Peyer's patch (tissue), 4 donors: ENCODE measurements at places on chromosomes 1 and 21.

DNA sequence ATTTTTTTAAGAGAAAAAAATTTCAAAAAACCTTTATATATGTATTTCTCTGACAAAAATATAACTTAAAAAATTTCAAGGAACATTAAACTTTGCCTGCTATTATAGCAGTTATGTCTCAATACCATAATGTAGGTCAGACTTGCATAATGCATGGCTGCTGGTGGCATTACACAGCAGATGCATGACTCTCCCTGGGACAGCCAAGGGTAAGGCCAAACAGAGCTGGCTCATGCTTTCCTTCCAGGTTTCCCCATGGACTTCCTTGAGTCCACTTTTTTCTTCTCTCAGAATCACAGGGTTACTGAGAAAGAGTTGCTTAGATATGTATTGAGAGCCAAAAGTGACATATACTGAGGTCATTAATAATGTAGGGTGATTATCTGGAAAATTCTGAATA, 43.7 kb downstream of the RHOU start:
- no peak for DNase-seq

- DNase-seq = no peak
Observed at GRCh38 chr1:29408831-29409605, 172.7 kb downstream of the PTPRU start.

DNA sequence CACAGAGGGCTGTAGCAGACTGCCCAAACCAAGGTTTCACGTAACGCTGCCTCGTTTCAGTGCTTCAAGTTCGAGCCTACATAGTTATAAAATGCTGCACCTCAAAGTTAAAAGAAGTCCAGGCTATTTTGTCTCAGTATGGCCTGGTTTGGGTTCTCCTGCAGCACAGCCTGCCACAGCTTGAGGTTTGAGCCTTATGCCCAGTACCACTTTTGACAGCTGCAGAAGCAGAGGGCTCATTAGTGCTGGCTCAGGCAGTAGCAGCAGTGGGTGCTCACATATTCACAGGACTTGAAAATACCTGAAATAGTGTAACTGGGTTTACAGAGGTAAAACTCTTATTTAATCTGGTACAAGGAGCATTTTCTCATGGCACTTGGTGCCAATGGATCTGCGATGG, 15.3 kb downstream of the SPATA46 start:
- DNase-seq = no peak

DNA sequence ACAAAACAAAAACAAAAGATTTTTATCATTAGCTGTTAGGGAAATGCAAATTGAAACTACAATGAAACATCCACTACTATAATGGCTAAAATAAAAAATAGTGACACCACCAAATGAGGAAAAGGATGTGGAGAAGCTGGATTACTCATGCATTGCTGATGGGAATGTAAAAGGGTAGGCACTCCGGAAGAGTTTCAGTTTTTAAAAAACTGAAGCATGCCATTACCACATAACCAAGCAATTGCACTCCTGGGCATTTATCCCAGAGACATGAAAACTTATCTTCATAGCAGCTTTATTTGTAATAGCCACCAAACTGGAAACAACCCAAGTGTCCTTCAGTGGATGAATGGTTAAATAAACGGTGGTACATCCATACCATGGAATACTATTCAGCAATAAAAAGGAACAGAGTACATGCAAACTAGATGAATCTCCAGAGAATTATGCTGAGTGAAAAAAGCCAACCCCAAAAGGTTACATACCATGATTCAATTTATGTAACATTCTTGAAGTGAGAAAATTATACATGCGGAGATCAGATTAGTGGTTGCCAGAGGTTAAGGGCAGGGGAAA, 14.5 kb upstream of the CFAP298 start:
- DNase-seq = no peak

DNA sequence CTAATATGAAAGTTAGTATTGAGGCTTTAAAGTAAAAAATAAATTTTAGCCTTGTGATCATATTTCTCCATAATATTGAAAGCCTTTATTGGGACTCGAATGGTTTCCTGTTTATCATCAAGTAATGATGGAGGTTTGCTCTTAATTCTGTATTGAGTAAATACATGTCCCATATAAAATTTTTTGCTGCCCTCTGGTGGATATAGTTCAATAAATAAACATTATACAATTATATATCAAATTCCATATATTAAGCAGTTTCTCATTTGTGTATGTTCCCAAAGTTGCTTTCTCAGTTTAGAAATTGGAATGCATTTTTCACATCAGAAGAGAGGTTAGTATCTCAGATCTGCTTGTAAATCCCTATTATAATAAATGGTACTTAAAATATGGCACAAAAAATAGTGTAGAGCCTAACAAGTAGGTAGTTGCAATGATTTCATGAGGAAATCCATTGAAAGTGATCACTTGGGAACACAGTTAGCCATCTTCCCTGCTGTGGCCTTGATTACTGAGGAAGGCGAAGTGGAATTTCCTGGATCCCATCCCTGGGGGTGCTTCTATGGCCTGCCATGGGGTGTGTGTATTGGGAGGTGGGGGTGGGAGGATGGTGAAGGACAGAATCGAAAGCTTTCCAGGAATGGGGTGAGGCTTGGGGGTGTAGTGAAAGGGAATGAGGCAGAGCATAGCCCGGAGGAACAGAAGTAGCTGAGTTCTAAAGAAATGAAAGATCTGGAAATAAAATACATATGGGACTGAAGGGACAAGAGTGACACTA, 84.1 kb upstream of the C21orf91 start:
- DNase-seq = no peak

- DNase-seq = no peak
Observed at GRCh38 chr1:213984387-213985208, 3.2 kb upstream of the PROX1 start.

DNA sequence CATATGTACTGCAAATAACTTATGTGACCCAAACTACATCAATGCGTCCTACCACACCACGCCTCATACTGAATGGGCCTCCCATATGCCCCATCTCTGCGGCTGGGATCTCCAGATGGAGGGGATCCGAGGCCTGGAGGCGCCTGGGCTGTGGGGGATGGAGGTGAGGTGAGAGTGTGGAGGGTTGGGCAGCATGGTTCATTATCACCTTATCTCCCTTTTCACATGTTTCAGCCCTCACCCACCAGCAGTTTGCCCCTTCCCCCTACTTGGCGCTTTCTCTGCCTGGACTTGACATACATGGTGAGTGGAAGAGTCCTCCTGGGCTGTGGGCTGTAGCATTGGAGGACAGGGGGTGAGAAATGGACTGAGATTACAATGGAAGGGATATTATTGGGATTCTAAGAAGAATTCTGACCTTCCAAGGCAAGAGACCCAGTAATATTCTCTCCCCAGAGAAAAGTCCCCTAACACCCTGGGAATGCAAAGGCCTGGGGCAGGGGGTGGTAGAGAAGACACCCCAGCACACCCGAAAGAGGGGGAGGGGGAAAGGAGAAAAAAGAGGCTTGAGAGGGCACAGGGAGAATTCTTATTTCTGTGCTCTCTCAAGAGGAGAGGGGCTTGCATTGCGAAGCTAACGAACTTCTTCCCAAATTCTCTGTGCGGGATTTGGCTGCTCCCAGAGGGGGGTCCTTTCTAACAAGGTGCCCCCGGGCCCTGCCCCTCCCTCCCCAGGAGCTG, 61.4 kb downstream of the MEF2D start:
- DNase-seq = no peak

DNA sequence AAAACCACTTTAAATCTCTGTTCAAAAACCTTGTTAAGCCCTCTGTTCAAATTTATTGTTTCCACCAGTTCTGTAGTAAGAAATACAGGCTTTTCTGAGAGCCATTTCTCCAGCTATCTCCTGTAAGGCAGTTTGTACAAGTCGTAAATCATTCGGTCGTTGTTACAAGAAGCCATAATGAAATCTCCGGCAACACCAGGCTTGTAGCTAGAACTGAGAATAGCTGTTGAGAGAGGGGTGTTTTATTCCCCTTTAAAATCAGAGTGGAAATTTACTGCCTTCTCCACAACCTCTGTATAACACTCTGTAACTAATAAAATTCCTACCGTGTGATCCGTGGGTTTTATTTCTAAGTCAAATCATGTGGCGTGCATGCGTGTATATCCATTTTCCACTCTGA, 335.8 kb upstream of the KAZN start:
- DNase-seq = no peak

DNA sequence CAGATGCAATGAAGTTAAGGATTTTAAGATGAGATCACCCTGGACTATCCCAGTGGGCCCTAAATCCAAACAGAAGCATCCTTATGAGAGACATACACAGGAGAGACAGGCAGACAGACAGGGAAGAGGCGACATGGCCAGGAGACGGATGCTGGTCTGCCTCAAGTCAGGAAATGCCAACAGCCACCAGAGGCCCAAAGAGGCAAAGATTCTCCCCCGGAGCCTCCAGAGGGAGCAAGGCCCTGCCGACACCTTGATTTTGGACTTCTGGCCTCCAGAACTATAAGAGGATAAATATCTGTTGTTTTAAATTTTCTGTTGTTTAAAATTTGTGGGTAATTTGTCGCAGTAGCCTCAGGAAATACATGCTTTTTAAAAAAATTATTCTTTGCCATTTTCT, 116.4 kb downstream of the GLIS1 start:
- peak; percentile 22 for DNase-seq

DNA sequence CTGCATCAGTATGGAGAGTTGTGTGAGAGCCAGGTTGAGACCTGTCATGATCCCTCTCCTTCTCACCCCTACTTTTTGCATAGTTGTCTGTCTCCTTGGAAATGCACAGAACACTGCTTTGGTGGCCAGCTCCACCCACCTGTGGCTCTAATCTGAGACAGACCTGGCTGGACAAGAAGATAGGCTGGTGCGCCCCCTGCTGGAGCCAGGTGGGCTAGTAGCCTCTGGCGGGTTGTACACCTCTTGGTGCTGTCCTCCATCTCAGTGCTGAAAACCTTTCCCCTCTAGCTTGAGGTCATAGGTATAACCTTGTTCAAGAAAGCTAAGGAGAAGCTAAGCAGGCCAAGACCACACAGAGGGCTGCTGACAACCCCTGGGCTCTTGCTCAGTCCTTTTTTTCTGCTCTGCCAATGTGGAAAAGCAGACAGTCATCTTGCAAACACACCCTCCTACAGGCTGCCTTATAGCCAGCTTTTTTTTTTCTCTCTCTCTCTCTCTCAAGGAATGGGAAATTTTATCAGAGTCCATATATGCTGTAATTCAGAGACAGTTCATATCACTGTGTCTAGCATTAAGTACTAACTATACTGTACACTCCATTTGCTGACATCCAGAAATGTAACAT, 58.8 kb upstream of the SPATA6 start:
- no peak for DNase-seq

DNA sequence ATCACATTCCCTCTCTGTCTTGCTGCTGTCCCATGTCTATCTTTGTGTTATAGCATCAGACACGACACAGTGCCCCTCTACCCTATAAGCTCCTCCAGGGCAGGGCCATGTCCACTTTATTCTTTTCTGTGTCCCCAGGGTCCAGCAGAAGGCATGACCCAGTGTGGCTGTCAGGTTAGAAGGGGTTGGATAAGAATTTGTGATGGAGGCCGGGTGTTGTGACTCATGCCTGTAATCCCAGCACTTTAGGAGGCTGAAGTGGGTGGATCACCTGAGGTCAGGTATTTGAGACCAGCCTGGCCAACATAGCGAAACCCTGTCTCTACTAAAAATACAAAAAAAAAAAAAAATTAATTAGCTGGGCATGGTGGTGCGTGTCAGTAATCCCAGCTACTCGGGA, 26.3 kb upstream of the RNF19B start:
- no peak for DNase-seq

GRCh38 chr1:224503161-224504118, 68.8 kb upstream of the WDR26 start:
- peak; percentile 41 for DNase-seq

GRCh38 chr1:244154508-244154871, 103.4 kb downstream of the ZBTB18 start:
- no peak for DNase-seq

GRCh38 chr1:115879977-115880376, 39.1 kb upstream of the NHLH2 start:
- DNase-seq = no peak

DNA sequence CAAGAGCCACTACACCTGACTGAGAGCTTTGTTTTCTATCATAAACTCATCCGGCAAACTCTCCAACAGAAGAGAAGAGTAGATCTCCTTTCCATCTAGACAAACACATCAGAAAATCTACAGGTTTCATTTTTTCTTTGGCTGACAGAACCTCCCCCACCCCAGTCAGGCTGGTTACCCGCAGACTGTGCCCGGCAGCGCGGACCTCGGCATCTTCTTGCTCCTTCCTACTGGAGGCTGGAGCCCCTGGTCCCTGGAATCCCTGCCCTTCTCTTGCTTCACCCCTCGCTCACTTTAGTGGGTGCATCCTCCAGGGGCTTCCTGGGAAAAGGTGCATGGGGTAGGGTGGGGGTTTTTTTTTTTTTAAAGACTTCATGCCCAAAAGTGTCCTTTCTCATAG, 23.0 kb downstream of the NCMAP start:
- no peak for DNase-seq

- DNase-seq = no peak
Observed at GRCh38 chr1:99590578-99591209, 55.2 kb upstream of the PALMD start.

GRCh38 chr21:29989634-29990234, 49.9 kb upstream of the GRIK1 start:
- no peak for DNase-seq

GRCh38 chr1:207882692-207883091, 28.2 kb downstream of the CD34 start:
- no peak for DNase-seq

- no peak for DNase-seq
Observed at GRCh38 chr1:216045400-216045799, 377.8 kb downstream of the USH2A start.

DNA sequence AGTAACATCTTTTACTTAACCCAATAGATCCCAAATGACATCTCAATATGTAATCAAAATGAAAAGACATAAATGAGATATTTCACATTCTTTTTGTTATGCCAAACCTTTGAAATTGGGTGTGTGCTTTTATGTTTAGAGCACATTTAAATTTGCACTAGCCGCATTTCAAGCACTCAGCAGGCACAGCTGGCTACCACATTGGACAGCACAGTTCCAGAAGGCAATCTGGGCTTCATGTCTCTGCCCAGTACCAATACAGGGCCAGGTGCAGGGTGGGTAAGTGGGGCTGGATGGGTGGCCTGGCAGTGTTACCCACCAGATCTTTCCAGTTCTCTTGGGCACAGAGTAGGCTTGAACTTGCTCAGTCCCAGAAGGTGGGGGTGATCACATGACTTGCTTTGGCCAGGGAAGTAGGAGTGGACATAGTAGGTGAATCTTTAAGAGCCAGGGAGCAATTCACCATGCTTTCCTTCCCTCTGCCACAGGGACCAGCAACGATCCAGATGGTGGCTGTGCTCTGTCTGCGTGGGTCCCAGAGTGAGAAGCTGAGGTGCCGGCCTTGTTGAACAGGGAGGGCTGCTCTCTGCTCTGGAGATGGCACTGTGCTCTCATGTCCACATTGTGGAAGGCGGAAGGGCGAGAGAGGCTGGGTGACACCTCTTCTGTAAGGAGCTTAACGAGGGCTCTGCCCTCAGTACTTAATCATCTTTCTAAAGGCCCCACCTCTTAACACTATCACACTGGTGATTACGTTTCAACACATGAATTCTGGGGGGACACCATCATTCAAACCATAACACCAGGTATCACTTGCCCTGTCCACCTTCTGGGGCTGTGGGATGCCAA, 261.4 kb downstream of the GRIK3 start:
- DNase-seq = no peak
